ENCODE measurements at places on chromosomes 2 and 18.

DNA sequence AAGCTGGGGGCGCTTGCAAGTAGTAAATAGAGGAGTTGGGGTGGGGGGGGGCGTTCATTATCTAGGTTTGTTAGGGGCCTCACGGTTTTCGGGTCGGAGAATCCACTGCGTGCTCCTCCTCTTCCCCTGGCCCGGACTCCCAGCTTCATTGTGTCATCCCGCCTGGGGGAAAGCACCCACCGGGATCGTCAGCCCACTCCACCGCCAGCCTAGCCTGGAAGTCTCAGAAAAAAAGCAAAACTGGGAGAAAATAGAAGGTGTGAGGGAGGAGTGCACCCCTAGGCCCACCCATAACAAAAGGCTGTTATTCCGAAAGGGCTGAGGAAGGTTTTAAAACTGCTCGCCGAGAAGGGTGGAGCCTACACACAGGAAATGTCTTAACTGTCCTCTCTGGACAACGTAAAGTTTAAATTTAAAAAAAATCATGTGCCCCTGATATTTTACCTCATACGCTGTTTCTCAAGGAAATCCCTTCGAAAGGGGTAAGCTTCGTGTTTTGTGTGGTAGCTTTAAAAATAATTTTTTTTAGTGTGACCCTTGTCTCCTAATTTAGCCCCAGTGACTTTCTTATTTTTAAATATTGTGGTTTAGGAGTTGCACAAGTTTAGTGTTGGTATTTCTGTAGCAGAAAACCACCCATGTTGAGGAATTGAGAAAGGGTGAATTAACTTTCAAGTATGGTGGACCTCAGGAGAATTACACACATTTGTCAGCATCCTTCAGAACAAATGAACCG, 104.2 kb downstream of the SPTBN1 start:
- no peak for DNase-seq

GRCh38 chr18:10027031-10027430, 113.2 kb downstream of the VAPA start:
- DNase-seq, result no peak

DNA sequence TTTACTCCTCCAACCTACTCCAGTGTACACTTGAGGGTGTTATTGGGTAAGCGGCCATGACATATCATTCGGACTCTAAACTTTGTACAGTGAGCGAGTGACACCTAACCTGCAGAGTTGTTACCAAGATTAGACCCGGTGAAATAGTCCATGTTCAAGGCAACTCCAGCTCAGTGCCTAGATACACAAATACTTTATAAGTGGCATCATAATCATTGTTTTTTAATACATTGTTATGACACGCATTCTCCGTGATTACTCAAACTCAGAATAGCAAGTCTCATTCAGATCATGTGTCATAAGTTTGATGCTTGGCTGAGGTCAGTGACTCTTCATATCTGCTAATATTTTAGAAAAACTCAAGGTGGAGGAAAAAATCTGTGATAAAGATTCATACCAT, 597.8 kb downstream of the DCC start:
- DNase-seq, result no peak

DNA sequence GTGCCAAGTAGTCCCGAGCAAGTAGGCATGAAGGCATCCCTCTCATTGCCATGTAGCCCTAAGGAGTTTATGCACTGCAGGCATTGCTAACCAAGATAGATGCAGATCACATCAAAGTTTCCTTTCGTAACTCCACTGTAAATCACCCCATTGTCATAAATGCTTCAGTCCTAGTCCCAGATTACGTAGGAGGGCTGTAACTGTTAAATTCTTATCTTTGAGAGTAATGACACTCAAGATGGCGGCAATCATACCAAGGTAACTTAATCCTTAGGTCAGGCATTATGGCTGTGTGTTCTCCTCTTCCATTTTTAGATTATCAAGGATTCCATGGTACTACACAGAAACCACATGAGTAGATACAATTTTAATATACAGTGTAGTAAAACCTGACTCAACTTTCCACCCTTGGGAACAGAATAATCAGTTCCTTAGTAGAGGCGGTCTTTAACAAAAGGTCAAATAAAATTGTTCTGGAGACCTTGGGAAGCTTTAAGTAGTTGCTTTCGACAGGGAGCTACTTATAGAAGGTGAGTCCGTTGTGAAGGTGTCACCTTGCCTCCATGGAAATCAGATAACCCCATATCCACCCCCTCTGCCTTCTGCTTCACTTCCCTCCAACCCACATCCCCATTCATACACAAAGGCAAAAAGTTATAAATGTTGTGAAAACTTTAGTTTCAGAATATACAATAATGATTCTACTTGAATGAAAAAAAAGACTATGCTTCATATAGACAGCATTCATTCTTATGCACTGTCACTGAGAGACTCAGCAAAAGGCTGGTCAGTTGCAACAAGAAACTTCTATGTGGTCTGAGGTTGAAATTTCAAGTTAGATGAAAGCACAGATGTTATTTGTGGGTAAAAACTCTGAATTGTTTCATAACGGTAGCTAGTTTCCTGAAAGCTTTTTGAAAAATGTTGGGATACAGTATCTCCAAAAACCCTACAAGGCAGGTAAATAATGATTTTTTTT, 64.8 kb upstream of the GALNT5 start:
- no peak for DNase-seq

DNA sequence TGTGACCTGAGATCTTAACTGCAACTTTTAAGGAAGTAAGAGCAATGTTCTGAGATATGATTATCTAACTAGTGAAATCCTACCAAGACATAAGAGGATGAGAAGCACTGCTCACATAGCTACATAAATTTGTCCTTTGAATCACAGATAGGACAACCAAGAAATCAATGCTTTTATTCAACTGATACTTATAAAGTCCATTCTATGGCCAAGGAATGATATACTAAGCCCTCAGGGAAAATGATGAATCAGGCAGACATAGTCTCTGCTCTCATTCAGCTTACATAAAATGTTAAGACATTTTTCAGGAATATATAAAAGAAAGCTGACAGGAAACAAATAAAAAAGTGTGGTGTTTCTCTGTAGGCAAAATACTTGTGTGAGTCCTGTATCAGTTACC, 39.1 kb downstream of the PGAP1 start:
- DNase-seq, result no peak

DNA sequence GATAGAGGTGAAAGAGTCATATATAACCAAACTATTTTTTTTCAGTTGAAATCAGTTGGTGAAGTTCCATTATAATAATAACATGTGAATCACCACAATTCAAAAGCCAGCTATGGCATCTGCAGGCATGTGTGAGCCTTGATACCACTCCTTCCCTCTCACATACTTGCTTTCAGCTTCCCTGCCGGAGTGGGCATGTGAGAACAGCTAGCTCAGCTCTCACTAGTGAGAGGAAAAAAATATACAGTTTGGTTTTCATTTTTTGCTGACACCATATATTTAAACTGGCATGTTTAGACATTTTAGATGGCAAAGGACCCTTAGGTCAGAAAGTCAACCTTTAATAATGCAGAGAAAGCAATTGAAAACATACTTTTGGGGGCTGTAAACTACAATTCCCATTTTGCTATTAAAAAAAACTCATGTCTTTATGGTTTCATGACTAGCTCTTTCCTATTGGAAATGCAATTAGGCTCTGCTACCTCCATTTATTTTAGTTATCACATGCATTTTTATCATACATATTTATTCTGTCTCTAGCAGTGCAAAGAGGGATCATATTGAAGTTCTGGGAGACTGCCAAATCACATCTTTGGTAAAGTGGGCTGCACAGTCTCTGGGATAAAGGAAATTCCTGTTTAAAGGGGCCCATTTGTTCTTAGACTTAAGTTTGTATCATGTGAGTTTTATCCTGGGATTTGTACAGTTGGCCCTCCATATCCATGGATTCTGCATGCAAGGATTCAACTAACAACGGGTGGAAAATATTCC, 33.2 kb upstream of the SLC40A1 start:
- no peak for DNase-seq

DNA sequence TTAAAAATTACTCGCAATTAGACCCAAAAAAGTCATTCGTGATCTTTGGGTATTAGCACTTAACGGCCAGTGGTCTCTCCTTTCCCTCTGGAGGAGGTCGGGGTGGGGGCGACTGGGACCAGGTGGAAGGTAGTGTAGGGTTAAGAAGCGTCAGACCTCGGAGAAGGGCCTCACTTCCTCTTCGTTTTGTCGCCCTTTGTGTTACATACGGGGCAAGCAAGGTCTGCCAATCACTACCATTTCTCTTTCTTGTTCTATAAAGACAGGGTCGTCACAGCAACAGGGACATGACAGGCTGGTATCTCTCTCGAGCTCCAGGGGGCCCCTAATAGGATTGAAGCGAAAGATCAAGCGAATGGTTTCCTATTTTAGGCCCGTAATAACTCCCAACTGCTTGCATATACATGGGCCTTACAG, 136.6 kb downstream of the INSIG2 start:
- DNase-seq, result no peak

DNA sequence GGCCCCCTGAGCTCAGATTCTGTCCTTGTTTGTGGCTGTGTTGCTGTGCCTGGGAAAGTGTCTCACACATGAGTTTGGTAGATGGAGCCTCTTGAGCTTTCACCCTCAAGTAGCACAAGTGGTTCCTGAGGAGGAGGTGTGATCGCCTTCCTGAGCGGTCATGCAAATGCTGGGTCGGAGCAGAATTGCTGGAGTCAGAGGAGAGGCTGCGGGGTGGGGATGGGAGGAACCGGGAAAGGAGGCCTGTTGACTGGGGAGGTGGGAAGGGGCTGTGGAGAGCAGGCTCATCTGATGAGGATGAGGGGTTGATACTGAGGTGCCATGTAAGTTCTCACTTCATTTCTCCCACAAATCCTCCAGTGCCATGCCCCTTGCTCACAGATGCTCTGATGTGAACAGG, 48.4 kb upstream of the ATG16L1 start:
- no peak for DNase-seq

DNA sequence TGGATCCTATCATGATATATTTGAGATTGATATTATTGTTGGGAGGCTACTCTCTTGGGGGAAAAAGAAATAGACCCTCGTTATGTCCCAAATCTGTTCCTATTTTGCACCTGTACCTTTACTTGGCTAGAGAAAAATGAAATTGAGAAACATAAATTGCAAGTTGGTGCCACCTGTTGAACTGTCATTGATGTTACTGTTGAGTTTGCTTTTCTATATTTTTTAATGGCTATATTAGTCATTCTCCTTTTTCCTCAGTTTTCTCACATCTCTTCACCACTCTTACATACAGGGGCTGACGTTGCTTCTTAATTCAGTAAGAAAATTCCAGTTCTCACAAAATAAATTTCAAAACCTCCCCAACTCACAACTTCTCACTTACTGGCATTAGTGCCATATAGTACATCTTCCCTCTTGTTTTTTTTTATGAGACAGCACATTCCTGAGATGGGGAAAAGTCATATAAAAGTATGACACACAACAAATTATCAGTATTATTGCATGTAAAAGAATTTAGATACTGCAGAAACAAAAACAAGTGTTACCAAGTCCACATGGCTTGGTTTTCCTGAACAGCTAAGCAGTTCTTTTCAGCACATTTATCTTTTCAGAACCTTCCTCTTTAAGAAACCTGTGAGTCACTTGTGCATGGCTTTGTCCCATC, 348.3 kb upstream of the DSEL start:
- DNase-seq, result no peak

GRCh38 chr2:82539280-82539621, 1919.8 kb downstream of the SUCLG1 start:
- DNase-seq, result no peak

GRCh38 chr2:231367178-231367577, 28.3 kb upstream of the B3GNT7 start:
- DNase-seq, result no peak

DNA sequence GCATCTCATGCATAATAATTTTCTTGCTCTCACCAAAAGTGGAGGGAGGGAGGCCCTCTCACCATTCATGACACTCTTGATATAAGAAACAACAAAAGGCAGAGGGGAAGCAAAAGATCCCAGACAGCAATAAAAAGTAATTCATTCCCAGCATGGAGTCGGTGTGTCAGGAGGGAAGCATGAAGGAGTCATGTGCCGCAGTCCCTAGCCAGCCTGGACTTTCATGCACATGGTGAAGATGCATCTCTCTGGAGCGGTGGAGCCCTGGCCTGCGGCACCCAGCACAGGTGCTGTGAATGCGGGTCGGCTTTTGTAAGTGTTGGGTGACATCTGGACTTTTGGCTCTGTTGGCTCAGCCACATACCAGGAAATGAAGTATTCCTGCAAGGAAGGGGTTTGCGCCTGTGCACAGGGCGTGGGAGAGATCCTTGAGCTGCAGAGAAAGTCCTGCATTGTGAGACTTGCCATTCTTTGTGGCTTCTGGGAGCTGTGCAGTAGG, 119.4 kb downstream of the COPS8 start:
- no peak for DNase-seq

DNA sequence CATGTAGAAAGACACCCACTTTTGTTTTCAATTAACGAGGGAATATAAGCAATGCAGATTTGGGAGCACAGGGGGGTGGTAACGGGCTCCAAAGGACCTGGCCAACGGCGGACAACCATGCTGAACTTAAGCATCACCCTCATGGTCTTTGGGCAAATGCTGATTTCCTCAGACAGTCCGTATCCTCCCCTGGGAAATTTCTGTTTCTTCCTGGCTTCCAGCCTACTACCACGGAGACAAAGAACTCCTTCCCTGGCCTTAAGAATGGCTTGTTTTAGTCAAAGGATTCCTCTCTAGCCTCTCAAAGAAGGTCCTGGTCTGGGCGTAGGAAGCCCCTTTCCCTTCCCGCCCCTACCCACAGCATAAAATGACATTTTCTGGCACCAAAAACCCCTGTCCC, 34.3 kb downstream of the EN1 start:
- DNase-seq, result no peak

DNA sequence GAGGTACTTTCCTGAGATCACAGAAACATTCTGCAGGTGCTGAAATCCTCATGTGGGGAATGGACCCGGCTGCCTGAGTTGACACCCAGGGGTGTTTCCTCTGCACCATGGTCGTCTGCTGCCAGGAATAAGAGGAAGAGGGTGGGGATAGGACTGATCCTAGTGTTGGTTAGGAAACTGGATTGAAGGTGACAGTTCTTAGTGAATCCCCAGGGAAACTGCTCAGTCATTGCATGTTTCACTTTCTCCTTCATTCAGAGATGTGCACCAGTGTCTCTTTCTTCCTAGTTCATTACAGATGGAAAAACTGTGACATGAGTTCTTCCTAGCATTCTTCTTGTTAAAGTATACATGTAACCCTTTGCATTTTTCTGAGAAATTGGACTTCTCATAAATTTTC, 294.3 kb downstream of the PTGR3 start:
- DNase-seq, result no peak

DNA sequence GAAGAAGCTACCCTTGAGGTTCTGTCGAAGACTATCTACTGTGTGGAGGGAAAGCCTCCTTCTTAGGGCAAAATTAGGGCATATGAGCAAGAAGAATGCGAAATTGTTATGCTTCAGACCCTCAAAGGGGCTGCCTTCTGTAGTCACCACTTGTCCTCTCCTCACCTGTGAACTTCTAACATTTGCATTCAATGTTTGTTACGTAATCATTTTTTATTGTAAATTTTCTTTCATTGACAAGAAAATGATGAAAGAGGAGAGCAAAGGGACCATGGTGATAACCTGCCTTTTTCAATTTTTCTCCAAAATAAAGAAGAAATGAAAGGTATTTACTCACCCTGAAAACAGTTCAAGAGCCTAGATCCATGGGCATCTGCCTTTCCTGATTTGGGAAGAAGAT, 193.0 kb downstream of the SP3 start:
- DNase-seq, result no peak
